Ovary (tissue), 10 donors: ENCODE measurements at places on chromosomes 7 and 10. TPM values are rescaled to one million over a fixed set of nuclear protein-coding genes. Genes with fewer than 3 reads are reported as not detected.

- no peaks in the 10 kb centered on the region for H3K36me3 ChIP-seq
- H3K4me1 ChIP-seq: no peaks in the 10 kb centered on the region
- no peaks in the 10 kb centered on the region for H3K27me3 ChIP-seq
- H3K27ac ChIP-seq: no peak overlapping the region
- DNase-seq: no peak
Measured at GRCh38 chr10:20644421-20644820, 252.7 kb downstream of the NEBL start.

DNA sequence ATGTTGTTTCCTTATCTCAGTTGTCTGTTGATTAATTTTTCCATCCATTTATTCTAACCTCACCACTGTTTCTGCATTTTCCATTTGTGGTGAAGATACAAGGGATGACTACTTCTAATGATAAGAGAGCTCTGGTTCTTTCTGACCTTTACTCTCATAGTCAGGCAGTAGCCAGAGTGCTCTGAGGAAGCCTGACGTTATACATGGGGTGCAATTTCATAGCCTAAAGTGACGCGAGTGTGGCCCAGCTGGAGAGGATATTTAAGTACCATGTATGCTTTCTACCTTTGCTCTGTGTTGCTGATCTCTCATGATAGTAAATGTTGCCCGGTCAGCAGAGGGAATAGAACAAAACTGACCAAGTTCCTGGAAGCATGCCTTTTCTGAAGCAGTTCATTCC lies 33.9 kb upstream of the CYCS start:
- no peaks in the 10 kb centered on the region for H3K27me3 ChIP-seq
- no peaks in the 10 kb centered on the region for H3K4me1 ChIP-seq
- no peak for DNase-seq
- no peaks in the 10 kb centered on the region for H3K36me3 ChIP-seq
- H3K27ac ChIP-seq: no peak overlapping the region

The OR2A7 gene
- total RNA-seq: 3.9 TPM

The SYT15 gene
- 1.1 TPM for total RNA-seq

DNA sequence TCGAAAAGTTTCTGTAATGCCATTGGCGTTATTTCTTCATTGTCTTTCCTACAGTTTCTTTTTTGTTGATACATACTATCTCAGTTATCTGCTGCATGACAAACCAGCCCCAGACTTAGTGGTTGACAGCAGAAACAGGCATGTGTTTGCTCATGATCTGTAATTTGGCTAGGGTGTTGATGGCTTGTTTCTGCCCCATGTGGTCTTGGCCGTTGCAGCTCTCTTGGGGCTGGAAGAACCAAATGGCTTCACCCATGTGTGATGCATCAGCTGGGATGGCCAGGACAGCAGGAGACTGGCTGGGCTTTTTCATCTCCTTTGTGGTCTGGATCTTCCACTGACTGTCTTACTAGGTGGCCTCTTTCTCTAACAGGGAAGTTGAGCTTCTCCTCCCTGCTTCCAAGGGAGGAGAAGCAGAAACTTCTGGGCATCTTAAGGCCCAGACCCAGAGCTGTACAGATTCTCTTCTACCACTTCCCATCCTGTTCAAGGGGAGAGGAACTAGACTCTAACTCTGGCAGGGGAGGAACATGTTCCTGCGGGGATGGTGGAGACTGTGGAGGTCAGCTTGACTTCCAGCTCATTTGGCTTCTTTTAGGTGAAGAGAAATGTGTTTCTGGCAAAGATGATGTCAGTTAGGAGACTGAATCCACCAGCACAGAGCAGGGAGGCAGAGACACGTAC lies 89.3 kb downstream of the FANK1 start:
- H3K36me3 ChIP-seq: no peaks in the 10 kb centered on the region
- DNase-seq: no peak
- peaks cover 2% of the 10 kb centered on the region for H3K4me1 ChIP-seq
- no peaks in the 10 kb centered on the region for H3K27me3 ChIP-seq

GRCh38 chr7:155943251-155943899 lies 131.1 kb upstream of the SHH start:
- H3K4me3 ChIP-seq: no peak overlapping the region
- no peaks in the 10 kb centered on the region for H3K4me1 ChIP-seq
- DNase-seq: no peak

DNA sequence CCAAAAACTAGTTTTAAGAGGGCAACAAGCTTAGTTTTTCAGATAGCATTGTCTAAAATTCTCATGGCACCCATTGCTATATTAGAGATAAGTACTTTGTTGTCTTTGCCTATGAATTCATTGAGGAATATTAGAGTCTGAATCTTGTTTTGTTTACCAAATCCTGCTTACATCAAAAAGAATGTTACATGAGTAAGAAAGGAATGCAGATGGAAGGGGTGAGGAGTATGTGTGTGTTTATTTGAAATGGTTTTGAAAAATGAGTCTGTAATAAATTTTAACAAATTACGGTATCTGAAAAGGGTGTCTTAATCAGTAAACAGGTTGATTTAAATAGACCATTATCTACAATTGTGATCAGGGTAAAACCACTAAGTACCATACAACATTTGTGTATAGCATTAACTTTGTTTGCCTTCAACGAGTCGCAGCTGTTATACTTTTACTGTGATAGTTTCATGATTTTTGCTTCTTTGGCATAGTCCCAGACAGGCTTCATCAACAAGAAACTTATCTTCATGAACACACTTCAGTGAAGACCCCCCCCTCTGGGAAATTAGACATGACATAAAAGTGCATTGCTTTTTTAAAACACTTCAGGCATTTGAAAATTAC lies 1183.9 kb upstream of the C7orf33 start:
- no peaks in the 10 kb centered on the region for H3K27me3 ChIP-seq
- no peak overlapping the region for H3K27ac ChIP-seq
- no peak for DNase-seq
- H3K4me1 ChIP-seq: no peaks in the 10 kb centered on the region
- H3K36me3 ChIP-seq: no peaks in the 10 kb centered on the region
- H3K4me3 ChIP-seq: no peak overlapping the region

The RPEL1 gene
- not detected for total RNA-seq

The IL6 gene
- total RNA-seq: 0.94 TPM
